ENCODE measurements at places on chromosomes 13 and 19.

DNA sequence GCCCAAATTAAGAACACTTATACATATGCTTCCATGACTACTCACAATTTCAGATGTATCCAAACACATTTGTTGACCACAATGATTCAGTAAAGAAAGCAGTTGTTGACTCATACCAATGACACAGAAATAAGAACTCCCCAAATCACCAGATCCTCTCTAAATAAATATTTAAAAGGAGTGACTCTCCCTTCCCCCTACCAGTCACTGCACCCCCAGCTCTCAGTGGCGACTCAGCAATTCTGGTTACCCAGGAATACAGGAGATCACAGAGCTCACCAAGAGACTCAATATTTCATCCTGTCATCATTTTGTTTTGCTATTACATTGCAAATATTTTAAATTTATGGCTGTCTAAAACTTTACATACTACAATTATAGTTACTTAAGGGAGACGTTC is 131.5 kb downstream of the RGCC start:
- DNase-seq = no peak

DNA sequence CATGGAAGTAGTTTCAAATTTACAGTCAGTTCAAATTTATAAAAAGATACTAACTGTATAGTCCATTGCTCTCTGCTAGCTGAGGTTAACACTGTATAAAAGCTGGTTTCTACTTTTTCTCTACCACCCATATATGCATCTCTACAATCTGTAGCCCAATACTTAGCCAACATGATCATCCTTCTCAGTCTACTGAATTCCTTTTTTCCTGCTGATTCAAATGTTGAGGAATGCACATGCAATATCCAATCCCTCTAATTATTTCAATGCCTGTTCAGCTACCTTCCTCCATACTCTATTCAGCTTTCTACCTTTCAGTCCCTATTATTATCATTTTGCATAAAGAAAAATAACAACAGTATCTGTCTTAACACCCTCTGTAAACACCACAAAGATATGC is 15.6 kb downstream of the KPNA3 start:
- no peak for DNase-seq

GRCh38 chr13:76579701-76580100 is 306.5 kb downstream of the KCTD12 start:
- DNase-seq = no peak

- no peak for DNase-seq
These were observed 444.5 kb upstream of the GPC6 start for GRCh38 chr13:92781965-92782690.

- no peak for DNase-seq
These were observed 5.7 kb downstream of the ZNF566 start for GRCh38 chr19:36483653-36484052.

- DNase-seq = no peak
These were observed 55.0 kb downstream of the LATS2 start for GRCh38 chr13:21006141-21007005.

DNA sequence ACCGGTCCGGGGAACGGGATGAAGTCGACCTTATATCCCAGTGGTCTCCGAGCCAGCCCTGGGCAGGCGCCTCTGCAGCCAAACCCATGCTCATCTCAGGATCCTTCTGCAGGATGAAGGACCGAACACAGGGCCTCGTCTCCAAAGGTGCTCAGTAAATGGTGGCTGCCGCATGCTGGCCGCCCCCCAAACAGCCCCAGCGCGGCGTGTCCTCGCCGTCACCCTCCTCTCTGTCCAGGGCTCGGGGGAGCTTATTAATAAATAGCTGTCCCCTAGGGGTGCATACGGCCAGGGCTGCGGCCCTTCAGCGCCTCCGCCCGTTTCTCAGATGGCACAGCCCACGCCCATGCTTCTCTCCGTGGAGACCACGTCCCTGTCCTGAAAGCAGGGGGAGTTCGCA is 32.6 kb upstream of the SPACA7 start:
- DNase-seq = no peak

DNA sequence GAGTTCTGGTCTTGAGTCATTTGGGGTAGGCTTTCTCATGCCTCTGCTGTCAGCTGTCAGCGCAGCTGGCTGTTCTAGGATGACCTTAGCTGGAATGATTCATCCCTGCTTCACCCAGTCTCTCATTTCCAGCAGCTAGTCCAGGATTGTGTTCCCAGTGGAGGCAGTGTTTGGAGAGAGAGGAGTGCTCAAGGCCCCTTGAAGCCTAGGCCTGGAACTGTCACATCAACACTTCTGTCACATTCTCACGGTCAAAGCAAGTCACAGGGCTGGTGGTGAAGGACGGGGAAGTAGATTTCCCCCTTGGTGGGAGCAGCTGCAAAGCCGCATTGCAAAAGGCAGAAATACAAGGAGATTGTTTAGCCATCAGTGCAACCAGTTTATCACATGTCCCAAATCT is 15.2 kb downstream of the TPT1 start:
- no peak for DNase-seq

- no peak for DNase-seq
These were observed 8.9 kb downstream of the DHX34 start for GRCh38 chr19:47357788-47358680.

DNA sequence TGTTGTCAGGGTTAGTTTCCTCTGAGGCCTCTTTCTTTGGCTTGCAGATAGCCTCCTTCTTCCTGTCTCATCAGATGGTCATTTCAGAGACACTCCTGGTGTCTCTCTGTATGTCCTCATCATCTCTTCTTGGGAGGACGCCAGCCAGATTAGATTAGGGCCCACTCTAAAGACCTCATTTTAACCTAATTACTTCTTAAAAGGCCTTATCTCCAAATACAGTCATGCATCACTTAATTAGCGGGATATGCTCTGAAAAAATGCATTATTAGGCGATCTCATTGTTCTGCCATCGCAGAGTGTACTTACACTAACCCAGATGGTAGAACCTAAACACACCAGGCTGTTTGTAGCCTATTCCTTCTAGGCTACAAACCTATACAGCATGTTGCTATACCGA is 89.0 kb downstream of the CDK8 start:
- no peak for DNase-seq

GRCh38 chr19:48480558-48481500 is 11.7 kb downstream of the CYTH2 start:
- no peak for DNase-seq

DNA sequence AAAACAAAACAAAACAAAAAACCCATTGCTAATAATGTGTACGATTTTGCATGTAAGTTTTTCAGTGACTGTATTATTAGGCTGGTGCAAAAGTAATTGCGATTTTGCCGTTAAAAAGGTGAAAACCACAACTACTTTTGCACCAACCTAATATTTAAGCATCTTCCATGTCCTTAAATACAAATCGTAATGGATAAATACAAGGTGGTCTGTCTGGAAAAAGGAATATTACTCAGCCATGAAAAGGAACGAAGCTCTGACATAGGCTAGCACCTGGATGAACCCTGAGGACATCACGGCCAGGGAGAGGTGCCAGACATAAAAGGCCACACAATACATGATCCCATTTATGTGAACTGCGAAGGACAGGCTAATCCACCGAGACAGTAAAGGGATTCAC is 33.2 kb downstream of the GADD45B start:
- DNase-seq = no peak

GRCh38 chr19:40413291-40413845 is at the start of gene PRX:
TSS of gene PRX (minus strand) at chr19:40413378. CDS start at chr19:40407932, 5,446 bp downstream.
- DNase-seq = no peak

GRCh38 chr19:56217039-56217949 is 15.2 kb downstream of the ZSCAN5C start:
- no peak for DNase-seq

GRCh38 chr13:66402066-66402465 is 828.1 kb downstream of the PCDH9 start:
- no peak for DNase-seq

- no peak for DNase-seq
These were observed 372.7 kb downstream of the LIG4 start for GRCh38 chr13:107842562-107843180.

DNA sequence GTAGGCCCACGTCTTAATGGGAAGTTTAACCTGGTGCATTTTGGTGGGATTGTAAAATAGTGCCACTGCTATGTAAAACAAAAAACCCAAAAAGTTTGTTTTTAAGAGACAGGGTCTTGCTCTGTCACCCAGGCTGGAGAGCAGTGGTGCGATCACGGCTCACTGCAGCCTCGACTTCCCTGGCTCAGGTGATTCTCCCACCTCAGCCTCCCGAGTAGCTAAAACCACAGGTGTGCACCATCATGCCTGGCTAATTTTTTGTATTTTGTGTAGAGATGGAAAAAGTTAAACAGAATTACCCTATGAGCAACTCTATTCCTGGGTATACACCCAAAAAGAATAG is 820 bp upstream of the REXO1 start:
- DNase-seq = no peak

Data from NCI-H2171 (cell line).